ENCODE measurements at places on chromosomes 4 and X.
A peak's percentile ranks its signal among the peaks of the same experiment; 100 is the strongest.

GRCh38 chr4:59597536-59598329 lies 1602.4 kb upstream of the ADGRL3 start:
- no peak for DNase-seq

GRCh38 chr4:78418406-78418805 lies 133.2 kb upstream of the ANXA3 start:
- no peak for DNase-seq

GRCh38 chr4:138341739-138342415 lies 99.7 kb upstream of the SLC7A11 start:
- DNase-seq, result no peak

DNA sequence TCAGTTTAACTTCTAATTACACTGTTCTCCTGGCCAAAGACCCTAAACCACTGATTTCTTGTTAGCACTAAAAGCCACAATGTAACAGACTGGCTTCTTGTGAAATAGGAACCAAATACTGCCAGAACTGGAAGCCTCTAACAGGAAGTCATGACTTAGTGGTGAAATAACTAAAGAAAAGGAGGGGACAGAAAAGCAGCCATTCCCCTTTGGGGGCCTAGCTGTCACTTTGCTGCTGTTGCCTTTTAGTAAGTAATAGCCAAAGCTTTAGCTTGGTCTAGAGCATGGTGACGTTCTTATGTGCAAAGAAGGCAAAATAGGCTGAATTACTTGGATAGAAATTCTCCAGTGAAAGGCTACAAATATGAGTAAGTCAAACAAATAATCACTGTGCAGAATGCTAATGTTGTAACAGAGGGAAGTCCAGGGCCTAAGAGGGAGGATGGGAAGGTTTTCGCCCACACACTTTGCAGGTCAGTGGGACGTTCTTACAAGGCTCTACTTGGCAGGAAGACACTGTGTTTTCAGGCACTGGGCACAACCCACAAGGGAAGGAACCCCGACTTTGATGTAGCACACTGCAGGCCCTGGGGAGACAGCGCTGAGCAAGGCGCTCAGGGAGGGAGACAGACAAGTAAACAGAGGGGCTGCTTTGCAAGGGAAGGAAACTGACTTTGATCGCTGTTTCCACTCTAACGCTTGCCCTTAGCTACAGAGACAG lies 16.7 kb downstream of the GAB3 start:
- peak; percentile 23 for DNase-seq

DNA sequence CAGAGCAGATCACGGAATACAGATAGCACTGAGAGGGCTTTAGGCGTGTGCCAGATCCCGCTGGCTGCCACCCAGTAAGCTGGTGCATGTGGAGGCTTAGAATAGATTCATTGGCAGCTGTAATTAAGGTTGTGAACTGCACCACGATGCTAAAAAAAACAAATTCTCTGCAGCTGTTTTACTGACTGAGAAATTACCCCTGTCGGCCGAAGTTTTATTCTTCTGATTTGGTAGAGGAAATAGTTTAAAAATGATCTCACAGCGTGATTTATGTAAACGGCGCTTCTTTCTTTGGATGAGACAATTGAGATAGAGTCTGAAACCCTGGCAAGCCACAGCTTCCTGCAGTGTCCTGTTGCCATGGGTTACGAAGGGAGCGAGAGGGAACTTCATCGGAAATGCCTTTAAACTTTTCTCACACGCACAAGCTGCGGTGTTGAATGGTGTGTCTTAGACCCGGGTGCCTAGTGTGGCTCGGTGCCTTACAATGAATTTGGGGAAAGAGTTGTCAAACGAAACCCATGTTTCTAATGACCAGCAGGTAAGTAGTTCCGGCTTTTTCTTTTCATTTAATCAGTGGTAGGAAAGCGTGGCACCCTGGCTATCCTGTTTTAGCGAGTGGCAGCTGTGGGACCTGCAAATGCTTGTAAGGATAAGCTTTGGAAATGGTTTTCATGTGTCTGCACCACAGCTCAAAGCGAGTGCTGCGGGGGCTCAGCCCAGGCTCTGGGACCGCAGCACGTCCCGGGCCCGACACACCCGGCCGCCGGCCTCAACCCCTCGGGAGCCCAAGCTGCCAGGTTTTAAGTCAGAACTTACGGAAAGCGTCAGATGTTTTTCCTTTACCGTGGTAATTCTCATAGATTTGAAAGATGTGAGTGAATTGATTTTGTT lies 71.7 kb upstream of the HGFAC start:
- DNase-seq, result peak; percentile 89

GRCh38 chrX:99242001-99242400 lies 1168.1 kb downstream of the PCDH19 start:
- no peak for DNase-seq

- DNase-seq, result peak; percentile 37
Measured at GRCh38 chr4:137635108-137635507, 102.8 kb upstream of the PCDH18 start.

DNA sequence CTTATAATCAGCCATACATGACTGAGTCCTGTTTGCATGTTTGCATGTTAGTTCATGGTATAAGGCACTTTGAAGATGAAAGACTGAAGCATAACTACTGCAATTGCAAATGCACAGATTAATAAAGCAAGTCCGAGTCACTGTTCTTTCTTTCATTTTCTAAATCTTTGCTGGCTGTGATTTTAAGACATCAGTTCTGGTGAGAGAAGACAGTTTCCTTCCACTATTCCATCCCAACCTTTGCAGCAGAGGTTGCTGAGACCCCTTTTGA lies 28.3 kb downstream of the RASL11B start:
- DNase-seq, result no peak

DNA sequence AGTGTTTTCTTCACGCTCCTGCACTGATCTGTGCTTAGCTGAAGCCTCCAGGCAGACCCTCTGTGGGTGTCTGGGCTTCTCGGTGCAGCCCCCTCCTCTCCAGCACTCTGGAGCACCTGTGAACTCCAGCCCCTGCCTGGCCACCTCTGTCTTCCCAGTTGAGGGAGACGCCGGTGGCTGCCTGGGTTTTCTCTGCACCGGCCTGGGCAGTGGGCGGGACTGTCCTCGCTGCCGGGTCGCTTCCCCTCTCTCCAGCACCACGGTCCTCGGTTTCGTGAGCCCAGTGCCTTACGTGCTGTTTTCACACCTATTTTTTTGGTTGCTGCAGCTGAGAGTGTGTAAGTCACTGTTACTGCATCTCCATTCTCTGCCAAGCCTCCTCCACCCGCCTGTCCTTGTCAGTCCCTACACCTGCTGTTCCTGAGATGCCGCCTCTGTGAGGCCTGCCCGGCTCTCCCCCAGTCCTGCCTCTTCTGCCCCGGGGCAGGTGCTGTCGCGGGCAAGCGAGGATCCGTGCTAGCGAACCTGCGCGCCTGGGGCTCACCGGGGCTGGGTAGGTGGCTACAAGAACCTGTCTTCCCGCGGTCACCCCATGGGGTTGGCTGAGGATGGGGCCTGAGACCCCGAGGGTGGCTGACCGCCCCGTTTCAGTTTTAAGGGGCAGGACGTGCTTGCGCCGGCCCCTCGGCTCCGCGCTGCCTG lies 2.4 kb upstream of the FGFRL1 start:
- DNase-seq, result no peak

- peak; percentile 60 for DNase-seq
Measured at GRCh38 chrX:55488006-55488592, 1.5 kb downstream of the USP51 start.

DNA sequence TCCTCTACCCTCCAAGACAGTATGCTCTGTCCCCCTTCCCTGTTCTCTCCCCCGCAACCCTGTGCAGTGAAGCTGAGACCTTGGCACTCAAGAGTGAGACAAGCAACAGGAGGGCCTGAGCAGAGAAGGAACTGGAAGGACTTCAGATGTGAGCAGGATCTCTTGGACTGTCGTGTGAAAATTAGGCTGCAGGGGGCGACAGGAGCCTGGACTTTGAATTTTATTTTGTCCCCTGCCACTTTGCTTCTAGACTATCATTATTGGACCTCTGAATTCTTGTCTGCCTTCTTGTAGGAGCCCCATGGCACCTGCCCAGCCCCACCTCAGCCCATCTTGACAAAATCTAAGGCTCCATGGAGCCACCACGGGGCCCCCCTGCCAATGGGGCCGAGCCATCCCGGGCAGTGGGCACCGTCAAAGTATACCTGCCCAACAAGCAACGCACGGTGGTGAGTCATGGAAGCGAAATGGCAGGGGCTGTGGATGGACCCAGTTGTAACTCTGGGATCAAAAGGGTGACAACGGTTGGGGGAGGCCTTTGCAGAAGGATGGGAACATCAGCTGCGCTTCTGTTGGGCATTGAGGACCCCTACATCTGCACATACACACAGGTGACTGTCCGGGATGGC lies 1.7 kb downstream of the ARAF start:
- peak; percentile 21 for DNase-seq

DNA sequence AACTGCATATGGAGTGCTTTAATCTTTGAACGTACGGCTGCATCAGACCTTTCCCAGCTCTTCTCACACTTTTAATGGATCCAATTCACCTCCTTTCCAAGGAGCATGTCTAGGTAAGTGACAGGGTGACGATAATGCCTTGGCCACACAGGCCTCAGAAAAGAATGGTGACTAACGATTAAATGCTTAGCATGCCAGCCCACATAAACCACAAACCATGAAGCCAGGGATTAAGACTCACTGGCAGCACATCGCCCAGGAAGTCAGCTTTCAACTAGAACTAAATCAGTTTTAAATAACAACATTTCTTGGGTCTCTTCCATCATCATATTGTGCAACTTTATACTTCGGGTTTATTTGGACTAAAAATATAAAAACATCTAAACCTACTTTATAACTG lies 28.7 kb downstream of the INPP4B start:
- DNase-seq, result peak; percentile 65

GRCh38 chr4:60805500-60806313 lies 394.4 kb upstream of the ADGRL3 start:
- DNase-seq, result peak; percentile 18

DNA sequence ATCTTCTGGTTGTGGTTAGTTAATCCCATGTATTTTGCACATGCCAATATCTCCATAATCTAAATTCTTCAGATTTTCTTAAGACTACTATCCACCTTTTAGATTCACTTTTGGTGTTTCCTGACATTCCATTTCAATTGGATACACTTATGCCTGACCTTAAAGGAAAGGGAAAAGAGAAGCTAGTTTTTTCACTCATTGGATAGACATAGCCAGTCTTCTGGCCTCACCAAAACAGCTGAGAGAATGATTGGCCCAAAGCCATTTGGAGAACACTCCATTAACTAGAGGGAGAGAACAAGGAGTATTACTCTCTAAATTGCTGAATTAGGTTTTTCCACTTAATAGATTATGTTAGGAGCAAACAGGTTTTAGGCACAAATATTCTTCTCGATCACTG lies 4.0 kb downstream of the PRPS1 start:
- peak; percentile 13 for DNase-seq

DNA sequence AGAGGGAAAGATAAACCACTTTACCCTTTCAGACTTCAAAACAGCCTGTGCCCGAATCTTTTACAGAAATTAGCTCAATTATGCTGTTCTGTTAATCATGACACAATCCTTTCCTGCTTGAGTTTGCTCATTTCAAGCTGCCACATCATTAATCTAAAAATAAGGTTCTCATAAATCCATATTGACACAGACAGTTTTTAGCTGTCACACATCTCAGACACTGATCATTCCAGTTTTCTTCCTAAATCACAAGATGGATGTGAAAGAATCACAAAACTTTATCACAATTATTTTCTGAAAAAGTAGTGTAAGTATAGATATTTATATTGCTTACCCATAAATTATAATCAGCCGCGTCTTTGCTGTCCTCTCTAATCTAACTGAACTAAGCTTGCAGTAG lies 27.9 kb upstream of the AMELX start:
- DNase-seq, result no peak

- peak; percentile 48 for DNase-seq
Measured at GRCh38 chrX:8743126-8743732, 11.3 kb upstream of the ANOS1 start.

DNA sequence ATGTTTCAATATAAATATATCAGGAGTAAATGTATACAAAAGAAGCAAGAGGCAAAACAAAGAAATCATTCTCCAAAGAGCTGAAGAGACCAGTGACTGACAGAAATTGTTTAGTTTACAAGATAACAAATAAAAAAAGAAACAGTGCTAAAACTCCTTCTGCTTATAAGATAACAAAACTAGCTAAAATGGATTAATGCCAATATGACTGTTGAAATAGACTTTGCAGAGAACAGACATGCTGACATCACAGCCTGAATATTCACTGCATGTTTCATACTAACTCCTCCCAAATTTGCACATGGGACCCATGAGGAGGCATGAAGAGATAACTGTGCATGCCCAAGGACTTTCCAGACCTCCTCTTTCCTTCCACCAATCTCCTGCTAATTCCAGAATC lies 6.2 kb upstream of the GABRA4 start:
- DNase-seq, result no peak

- DNase-seq, result no peak
Measured at GRCh38 chr4:13209600-13209999, 274.5 kb downstream of the RAB28 start.

GRCh38 chr4:140995058-140995457 lies 138.2 kb downstream of the RNF150 start:
- DNase-seq, result no peak

DNA sequence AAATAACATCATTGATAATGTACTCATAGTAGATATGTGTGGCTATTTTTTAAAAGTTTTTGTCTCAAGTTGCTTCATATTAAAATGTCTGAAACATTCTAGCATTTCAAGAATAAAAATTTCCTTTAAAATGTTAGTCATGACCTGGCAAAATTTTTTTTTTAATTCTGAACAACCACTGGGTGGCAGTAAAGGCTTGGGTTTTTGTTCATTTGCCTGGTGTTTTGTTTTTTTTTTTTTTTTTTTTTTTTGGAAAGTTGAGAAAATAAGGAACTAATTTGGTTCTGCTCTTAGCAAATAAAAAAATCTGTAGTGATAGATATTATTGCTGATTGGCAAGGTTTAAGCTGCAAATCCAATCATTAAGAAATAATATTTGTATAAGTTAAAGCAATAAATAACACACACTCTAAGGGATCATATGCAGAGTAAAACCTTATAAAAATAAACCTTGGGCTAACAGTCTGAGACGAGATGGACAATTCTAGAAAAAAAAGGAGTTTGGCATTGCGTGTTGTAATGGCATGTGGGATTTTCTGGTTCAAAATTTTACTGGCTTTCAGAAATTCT lies 81.4 kb downstream of the CEP44 start:
- peak; percentile 43 for DNase-seq

- no peak for DNase-seq
Measured at GRCh38 chr4:41537292-41537890, 566 bp upstream of the LIMCH1 start.
